ENCODE measurements at places on chromosomes 4 and X.

- DNase-seq: no peak
These were observed 22.8 kb downstream of the GRSF1 start for GRCh38 chr4:70816894-70817293.

DNA sequence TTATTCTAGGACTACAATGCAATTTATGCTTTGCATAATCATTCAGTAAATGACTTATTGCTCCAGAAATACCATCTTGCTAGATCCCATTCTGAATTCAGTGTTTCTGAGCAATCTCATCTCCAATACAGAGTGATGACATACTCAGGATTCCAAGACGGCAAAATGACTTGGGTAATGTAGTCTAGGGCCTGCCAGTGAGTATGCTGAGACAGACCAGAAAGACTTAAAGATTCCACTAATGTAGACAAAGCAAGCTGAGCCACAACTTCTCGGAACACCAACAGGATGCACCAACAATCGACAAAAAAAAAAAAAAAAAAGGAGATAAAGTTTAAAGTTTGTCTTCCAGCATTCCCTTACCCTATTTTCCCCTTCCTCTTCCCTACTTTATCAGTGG lies 919 bp upstream of the SEC24B start:
- DNase-seq: no peak

DNA sequence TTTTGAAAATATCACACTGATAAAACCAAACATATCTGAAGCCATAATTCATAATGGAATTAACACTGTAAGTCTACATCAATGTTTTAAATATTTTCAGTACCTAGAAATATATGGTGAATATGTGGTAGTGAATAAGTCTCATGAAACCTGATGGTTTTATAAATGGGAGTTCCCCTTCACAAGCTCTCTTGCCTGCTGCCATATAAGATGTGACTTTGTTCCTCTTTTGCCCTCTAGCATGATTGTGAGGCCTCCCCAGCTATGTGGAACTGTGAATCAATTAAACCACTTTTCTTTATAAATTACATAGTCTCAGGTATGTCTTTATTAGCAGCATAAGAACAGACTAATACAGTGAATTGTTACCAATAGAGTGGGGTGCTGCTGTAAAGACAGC lies 536.8 kb upstream of the GALNT7 start:
- no peak for DNase-seq

DNA sequence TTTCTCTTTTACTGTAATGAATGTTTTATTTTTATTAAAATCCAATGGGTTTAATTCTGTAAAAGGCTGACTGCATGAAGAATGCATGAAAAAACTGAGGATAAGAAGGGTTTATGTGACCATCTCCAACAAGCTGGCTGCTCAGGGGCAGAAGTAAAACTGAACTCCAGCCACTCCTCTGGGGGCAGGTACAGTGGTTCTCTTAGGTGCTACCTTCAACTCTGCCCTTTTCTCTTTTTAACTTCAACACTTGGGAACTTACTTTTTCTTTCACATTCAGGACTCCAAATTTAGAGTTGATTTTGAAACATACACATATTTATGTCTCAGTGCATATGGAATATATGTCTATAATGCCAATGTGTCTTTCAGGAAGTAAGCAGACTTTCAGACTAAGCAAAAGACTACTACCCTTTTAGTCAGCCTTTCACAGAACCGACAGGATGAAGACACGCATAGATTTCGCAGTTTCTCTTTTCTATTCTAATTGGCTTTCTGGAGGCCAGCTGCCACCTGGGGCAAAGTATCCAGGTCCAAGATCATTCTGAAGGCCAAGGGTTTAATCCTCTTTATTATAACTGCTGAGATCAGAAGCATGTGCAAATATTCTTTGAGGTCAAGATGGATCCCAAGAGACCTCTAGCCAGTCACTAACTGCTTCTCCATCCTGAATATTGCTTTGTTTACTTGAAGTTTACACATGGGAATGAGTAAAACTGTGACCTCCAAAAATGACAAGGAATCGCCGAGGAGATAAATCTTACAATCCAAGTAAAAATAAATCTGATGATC lies 30.7 kb downstream of the HS3ST1 start:
- DNase-seq: no peak

- DNase-seq: no peak
These were observed 2325.2 kb downstream of the PCDH7 start for GRCh38 chr4:33045334-33045733.

DNA sequence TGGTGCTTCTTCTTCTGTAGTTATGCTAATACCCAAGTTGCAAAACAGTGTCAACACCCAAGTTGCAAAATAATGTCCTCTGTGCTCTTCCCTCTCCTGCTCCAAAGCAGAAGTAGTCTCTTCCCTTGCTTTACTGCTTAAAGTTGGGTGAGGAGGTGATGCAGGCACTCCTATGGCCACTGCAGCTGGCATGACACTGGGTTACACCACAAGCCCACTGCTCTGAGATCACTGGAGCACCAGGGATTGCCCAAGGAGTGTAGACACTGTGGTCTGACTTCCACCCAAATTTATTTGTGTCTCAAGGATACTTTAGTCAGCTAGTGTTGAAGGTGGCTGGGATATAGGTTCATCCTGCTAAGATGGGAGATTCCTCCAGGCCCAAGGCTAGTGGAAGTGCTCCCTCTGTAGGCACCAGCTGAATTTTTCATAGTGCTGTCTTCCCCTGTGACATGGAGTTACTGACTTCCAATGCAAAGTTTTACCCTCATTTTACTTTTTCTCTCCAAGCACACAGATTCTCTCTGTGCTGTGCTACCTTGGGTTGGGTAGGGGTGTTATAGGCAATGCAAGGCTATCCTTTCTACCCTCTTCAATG lies 196.2 kb upstream of the TENT5D start:
- DNase-seq: no peak

DNA sequence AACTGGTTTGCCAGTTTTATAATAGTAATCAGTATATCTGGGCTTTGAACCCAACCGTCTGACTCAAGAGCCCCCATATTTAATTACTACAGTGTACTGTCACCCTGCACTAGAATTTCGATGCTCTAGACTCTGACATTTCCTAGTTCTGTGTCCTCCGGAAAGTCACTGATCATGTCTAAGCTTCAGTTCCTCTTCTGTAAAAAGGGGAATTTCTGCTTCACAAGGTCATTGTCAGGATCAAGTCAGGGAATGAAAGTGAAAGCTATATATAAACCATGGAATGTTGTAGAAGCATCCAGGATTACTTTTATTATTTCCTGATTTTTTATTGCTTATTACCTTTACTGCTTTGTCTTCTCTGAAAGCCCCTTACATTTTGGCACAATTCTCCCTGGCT lies 4.0 kb upstream of the KCNIP4 start:
- no peak for DNase-seq

- no peak for DNase-seq
These were observed 99.8 kb downstream of the PPP1R2C start for GRCh38 chrX:42678133-42678532.

- no peak for DNase-seq
These were observed 57.9 kb upstream of the STIM2 start for GRCh38 chr4:26802790-26803189.

GRCh38 chrX:143934542-143934941 lies 50.7 kb downstream of the UBE2NL start:
- DNase-seq: no peak

- DNase-seq: no peak
These were observed 264.6 kb downstream of the SNCA start for GRCh38 chr4:89572224-89572858.

GRCh38 chrX:29318012-29318411 lies 730.8 kb downstream of the IL1RAPL1 start:
- DNase-seq: no peak

- DNase-seq: no peak
These were observed 87.5 kb downstream of the MAMLD1 start for GRCh38 chrX:150450519-150451177.

DNA sequence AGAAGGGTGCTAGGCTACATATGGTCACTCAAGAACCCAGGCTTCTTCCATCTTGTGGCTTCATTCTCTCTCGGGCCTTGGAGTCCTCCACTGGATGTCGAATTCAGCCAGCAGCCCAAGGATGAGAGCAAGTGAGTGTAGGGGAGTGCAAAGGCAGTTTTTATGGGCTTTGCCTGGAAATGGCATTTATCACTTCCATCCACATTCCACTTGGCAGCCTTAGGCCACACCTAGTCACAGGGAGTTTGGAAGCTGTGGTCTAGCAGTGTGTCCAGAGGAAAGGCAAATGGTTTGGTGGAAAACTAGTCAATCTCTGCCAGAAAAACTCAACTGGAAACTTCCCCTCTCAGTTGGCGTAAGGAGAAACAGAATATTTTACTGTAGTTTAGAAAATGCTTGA lies 59.0 kb downstream of the NHS start:
- no peak for DNase-seq

GRCh38 chr4:56674984-56675383 lies 6.1 kb downstream of the HOPX start:
- DNase-seq: no peak

DNA sequence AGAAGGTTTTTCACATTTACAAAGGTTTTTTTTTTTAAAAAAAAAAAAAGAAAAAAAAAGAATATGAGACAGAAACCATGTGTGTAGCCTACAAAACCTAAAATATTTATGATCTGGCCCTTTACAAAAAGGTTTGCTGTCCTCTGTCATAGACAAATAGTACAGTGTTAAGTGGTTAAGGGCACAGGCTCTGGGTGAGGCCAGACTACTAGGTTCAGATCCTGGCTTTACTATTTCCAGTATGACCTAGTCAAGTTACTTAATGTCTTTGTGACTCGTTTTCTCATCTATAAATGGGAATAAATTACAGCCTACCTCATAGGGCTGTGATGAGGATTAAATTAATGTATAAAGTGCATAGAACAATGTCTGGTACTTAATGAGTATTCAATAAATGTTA lies 56.5 kb downstream of the GAB1 start:
- DNase-seq: no peak

GRCh38 chr4:57442831-57443291 lies 332.7 kb upstream of the IGFBP7 start:
- DNase-seq: no peak

GRCh38 chr4:164424846-164425245 lies 329.1 kb upstream of the SMIM31 start:
- DNase-seq: no peak

DNA sequence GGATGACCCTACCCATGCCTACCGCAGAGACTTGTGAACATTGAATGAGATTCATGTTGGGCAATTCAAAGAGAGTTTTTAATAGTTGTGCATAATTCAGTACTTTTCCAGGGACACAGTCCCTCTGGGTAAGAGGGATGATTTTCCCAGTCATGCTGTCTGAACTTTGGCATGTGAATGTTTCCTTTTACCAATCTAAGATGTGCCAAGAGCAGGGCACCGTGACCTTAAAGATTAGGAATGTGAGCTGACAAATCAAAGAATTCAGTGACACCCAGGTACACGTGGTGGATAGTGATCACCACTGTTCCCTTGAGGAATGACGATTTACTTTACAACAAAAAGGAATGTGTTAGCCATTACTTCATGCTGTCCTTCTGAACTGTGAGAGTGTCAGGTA lies 515.6 kb downstream of the PPARGC1A start:
- DNase-seq: no peak

- no peak for DNase-seq
These were observed 36.9 kb downstream of the RELL1 start for GRCh38 chr4:37649268-37649667.

GRCh38 chr4:89416960-89417359 lies 109.4 kb upstream of the GPRIN3 start:
- DNase-seq: no peak

- no peak for DNase-seq
These were observed 498.3 kb upstream of the INTU start for GRCh38 chr4:127134490-127134889.

GRCh38 chrX:135086197-135086854 lies 34.0 kb downstream of the ETDB start:
- no peak for DNase-seq

DNA sequence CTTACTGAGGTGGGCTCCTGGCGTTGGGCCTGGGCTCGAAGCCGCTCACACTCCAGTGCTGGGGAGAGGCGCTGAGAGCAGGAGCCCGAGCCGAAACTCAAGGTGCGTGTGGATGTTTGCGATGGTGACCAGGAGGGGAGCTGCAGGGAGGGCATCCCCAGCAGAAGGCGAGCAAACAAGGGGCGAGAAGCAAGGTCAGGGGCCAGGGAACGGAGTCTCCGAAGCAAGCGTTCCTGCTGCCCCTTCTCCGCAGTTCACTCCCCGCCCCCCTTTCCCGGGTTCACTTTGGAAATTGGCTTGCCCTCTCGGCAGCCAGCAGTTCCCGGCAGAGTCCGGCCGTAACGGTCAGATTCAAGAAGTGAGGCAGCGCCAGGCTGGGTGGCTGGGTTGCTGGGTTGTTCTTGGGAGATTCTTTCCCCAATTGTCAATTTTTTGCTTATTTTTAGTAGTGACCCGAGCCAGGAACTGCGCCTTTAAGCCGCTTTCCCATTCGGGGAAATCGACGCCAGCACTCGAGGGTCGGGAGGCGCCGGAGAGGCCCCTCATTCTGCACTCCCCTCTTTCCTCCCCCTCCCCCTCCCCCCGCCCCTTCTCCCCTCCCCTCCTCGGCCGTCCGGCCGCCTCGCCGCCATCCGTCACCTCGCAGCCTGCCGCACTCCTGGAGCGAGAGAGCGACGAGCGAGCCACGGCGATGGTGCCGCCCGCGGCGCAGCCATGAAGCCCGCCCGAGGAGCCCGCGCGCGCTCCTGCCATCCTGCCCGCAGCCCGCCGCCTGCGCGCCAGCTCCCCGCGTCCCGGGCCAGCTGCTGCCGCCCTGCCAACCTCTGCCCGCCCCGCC lies at the start of gene FRMPD3:
FRMPD3 (plus strand) TSS at position 655 of the 838 bp plus-strand sequence. CDS start 76,937 bp downstream, outside the sequence.
- DNase-seq: no peak

- no peak for DNase-seq
These were observed 95.8 kb downstream of the GEMIN8 start for GRCh38 chrX:13933851-13934250.

GRCh38 chr4:120415896-120416295 lies 349.2 kb upstream of the MAD2L1 start:
- DNase-seq: no peak

DNA sequence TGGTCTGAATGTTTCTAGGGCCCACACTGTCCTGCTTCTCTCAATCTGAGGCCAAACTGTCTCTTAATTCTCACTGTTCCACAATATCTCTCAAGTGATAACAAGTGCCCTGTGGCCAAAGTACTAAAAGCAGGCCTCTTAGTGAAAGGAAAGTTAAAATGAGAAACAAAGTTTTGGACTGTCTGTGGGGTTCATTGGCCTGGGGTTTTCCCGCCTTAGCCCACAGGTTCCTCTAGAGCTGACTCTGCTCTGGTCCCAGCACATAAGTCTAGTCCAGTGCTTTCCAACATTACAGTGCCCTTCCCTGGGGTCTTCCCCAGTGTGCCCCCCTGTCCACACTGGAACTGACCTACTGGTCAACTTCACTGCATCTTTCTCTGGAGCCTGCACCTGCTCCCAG lies 6.3 kb downstream of the MAGEB1 start:
- DNase-seq: no peak

- DNase-seq: no peak
These were observed 65.9 kb downstream of the EFNB1 start for GRCh38 chrX:68894513-68895340.

DNA sequence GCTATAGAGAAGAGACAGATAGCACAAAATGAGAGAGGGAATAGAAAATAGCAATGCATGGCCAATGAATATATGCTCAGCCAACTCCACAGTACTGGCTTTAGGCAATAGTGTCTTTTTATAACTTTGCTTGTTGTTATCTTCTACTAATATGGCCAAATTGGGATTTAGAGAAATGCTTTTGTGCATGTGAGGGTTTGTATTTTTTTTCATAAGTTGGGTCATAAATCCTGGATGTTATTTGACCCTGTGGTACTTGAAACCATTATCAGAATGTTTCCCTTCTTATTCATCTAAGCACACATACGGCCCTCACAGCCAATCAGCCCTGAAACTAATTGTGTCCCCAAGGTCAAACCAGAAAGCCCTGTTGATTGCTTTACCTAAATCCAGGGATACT lies 35.2 kb upstream of the LPAR4 start:
- DNase-seq: no peak
